Fibroblast of lung (primary cell): ENCODE measurements at places on chromosomes 3 and 15.

DNA sequence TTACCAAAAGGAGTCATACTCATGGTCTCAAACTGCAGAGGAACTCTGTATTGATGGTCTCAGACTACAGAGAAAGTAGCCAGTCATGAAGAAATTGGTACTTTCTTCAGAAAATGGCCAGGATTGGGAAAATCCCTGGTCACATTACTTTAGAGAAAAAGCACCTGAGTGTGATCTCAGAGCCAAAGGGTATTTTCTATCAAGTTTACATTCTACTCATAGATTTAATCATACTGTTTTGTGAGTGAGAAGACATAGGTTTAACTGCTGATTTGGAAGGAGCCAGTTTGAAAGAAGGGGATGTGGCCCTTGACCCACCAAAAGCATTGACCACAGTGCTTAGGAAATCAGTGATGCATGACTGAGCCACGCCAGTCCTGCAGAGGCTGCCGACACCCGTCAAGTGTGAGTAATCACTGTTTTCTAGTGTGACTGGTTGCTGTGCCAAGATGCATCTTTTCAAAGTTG, 203.6 kb downstream of the AKAP13 start:
- DNase-seq = peak; percentile 70

DNA sequence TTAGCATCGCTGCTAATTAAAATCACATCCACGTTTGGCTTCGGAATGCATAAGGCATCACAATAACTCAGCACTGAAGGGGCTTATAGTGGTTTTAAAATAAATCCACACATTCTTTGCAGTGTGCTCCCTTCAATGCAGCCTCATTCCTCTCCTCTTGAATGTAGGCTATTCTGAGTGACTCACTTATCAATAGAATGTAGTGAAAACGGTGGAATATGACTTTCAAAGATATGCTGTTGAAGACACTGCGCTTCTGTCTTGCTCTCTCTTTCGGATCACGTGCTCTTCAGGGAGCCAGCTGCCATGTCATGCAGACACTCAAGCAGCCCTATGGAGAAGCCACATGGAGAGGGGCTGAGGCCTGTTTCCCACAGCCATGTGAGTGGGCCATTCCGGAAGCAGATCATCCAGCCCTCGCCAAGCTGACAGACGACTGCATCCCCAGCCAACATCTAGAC, 87.4 kb downstream of the CRYGS start:
- DNase-seq = no peak

GRCh38 chr3:102090721-102091045, 241.4 kb downstream of the NFKBIZ start:
- peak; percentile 60 for DNase-seq

DNA sequence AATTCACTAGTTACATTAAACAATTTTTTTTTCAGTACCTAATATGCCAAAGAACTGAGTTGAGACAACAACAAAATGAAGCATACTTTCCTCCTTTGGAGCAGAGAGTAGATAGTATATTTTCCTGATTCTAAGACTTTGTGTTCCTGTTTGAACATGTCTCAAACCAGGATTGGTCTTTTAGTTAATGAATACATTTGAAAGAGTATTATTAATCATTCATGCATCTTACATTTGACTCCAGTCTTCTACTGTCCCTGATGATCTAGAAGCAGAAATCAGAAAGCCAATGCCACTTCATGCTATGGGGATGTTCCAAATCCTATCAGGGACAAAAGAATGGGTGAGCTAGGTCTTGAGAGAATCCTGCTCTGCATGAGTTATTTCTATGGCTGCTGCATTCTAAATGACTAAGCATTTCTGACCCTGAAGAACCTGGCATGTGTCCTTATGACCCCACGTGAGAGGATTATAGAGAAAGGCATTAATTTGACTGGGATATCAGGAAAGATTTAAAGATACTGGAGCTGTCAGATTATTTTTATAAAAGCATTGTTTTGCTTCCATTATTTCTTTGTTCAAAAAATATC, 32.9 kb upstream of the MBNL1 start:
- no peak for DNase-seq

- DNase-seq = no peak
Observed at GRCh38 chr3:51794206-51794605, 15.2 kb upstream of the IQCF6 start.

GRCh38 chr3:133047980-133048379, 9.8 kb downstream of the TMEM108 start:
- DNase-seq = no peak

DNA sequence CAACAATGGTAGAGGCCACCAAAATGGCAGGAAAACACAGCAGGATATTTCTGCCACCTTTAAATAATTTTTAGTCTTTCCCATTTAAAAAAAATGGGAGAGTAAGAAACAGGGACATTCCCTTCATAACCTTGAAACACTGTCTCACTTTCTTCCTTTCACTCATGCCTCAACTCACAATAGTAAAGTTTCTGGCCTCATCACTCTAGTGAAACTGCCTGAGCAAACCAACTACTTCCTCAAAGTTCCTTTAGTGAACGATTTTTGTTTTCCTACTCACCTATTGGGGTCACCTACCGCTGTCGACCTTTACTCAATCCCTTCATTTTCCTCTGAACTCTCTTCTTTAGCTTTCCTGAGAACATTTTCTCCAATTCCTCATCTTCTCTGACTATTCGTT, 33.0 kb downstream of the SHC4 start:
- no peak for DNase-seq

- no peak for DNase-seq
Observed at GRCh38 chr15:41122849-41123248, 6.8 kb upstream of the INO80 start.

- DNase-seq = peak; percentile 51
Observed at GRCh38 chr3:142844339-142844977, 44.4 kb downstream of the PCOLCE2 start.

DNA sequence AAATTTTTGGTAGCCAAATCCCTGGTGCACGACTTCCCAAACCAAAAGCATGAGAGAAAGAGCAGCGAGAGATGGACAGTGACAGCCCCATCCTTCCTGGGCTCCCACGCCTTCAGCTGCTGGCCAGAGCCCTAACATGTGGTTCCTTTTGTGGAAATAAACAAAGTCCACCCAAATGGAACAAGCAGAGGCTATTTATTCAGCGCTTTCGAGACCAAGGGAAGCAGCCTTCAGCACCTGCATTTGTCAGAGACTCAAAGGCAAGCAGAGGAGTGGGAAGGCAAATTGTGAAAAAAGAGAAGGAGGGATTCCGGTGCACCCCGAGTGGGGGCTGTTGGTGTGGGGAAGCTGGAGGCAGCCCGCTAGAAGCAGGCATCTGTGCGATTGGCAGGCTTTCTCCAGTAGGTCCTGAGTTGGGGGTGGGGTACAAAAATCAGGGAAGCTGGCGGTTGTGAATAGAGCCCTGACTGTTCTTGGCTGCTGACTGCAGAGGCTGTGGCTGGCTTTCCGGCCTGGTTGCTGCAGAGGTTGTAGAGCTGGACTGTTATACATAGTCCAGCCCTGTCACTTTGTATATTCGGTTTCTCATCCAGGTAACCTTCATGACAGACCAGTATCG, 427.2 kb downstream of the OCA2 start:
- no peak for DNase-seq

- DNase-seq = peak; percentile 35
Observed at GRCh38 chr3:65004306-65004705, 316.5 kb upstream of the ADAMTS9 start.

DNA sequence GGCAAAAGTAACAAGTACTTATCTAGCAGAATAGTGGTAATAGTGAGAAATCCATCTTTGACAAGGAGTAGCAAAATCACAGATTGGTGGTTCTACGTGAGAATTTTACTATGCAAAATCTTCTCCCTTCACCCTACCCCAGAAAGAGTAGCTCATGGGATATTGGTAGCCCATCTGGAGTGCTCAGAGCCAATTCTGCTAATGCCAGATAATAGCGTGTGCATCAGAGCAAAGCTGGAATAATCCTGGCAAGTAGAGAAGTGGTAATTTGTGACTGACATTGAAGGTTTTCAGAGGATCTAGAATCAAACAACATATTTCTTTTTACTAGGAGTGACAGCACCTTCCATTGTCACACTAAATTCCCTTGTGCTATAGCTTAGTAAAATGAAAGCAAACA, 192.9 kb downstream of the ZBBX start:
- DNase-seq = no peak

DNA sequence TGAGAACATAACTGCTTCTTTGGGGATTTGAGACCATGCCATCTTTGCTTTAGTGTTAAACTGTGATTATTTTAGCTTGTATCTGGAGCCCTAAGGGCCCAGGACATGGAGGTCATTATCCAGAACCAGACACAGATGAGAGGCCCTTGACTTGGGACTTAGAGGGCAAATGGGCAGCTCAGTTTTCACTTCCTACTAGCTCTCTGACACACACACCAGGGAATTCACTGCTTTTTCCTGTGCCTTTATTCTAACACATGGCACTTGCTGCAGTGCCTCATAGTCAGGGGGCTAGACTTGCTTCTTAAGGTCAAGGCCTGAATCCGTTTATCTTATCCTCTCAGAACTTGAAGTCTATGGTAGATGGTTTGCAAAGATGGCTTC, 33.3 kb downstream of the AMOTL2 start:
- DNase-seq = no peak

GRCh38 chr15:63575312-63575711, 21.9 kb upstream of the FBXL22 start:
- DNase-seq = no peak

- DNase-seq = no peak
Observed at GRCh38 chr3:25885544-25885943, 95.7 kb downstream of the OXSM start.
